ENCODE measurements at places on chromosomes 3 and 15. TPM values are rescaled to one million over a fixed set of nuclear protein-coding genes. Genes with fewer than 3 reads are reported as not detected.

PHLDB2 gene
- 29.6 TPM for total RNA-seq

LRRC31 gene
- not detected for total RNA-seq

EXOSC7 gene
- 31.9 TPM for total RNA-seq

SERINC4 gene
- total RNA-seq, result not detected

THRB gene
- total RNA-seq, result 2.0 TPM

FOXB1 gene
- total RNA-seq, result not detected

MFN1 gene
- 49.1 TPM for total RNA-seq

VPS18 gene
- 86.2 TPM for total RNA-seq

SKOR1 gene
- 0.15 TPM for total RNA-seq

HOMER2 gene
- 7.3 TPM for total RNA-seq

SPATA12 gene
- total RNA-seq, result 0.15 TPM

RPN1 gene
- 502 TPM for total RNA-seq

IMPG2 gene
- 0.33 TPM for total RNA-seq

FBXO40 gene
- not detected for total RNA-seq

EIF4G1 gene
- total RNA-seq, result 337 TPM

ECT2 gene
- total RNA-seq, result 15.9 TPM

ITIH1 gene
- total RNA-seq, result not detected

SI gene
- not detected for total RNA-seq

NTRK3 gene
- total RNA-seq, result 0.17 TPM

SEMA3B gene
- total RNA-seq, result 26.0 TPM

SAMMSON gene
- not detected for total RNA-seq

ACOX2 gene
- 26.5 TPM for total RNA-seq

DZIP3 gene
- total RNA-seq, result 25.5 TPM

PAQR5 gene
- total RNA-seq, result 7.9 TPM

CCR2 gene
- not detected for total RNA-seq

DPPA4 gene
- not detected for total RNA-seq

EFHB gene
- 0.17 TPM for total RNA-seq

HIGD2B gene
- total RNA-seq, result not detected

ABCC5 gene
- 18.6 TPM for total RNA-seq

FOXL2NB gene
- not detected for total RNA-seq

PSMD6 gene
- total RNA-seq, result 125 TPM

A4GNT gene
- total RNA-seq, result not detected

SERPINI1 gene
- total RNA-seq, result 4.5 TPM

GNB4 gene
- total RNA-seq, result 64.7 TPM

CNTN4 gene
- not detected for total RNA-seq

TUSC7 gene
- not detected for total RNA-seq

OSTN gene
- total RNA-seq, result 0.44 TPM

PPP2R3A gene
- total RNA-seq, result 16.7 TPM

GXYLT2 gene
- 26.0 TPM for total RNA-seq

SLC6A20 gene
- under 0.01 TPM for total RNA-seq

CPB1 gene
- total RNA-seq, result not detected

KIF15 gene
- total RNA-seq, result 1.3 TPM

CASR gene
- not detected for total RNA-seq

POLQ gene
- total RNA-seq, result 0.99 TPM

LDHAL6B gene
- not detected for total RNA-seq

DNAJB11 gene
- total RNA-seq, result 39.3 TPM

SLC38A3 gene
- not detected for total RNA-seq

HRG gene
- total RNA-seq, result not detected

GOLGA8N gene
- total RNA-seq, result 5.2 TPM

PIERCE2 gene
- 1.2 TPM for total RNA-seq

TNFAIP8L3 gene
- total RNA-seq, result 47.5 TPM

CCDC39 gene
- total RNA-seq, result 0.17 TPM

CCR3 gene
- 0.33 TPM for total RNA-seq

EDEM1 gene
- total RNA-seq, result 27.5 TPM

CHSY1 gene
- total RNA-seq, result 43.2 TPM

NGLY1 gene
- 28.6 TPM for total RNA-seq

CFAP92 gene
- total RNA-seq, result not detected

GOLGA6A gene
- not detected for total RNA-seq
